ENCODE measurements at places on chromosomes 16 and 17.

DNA sequence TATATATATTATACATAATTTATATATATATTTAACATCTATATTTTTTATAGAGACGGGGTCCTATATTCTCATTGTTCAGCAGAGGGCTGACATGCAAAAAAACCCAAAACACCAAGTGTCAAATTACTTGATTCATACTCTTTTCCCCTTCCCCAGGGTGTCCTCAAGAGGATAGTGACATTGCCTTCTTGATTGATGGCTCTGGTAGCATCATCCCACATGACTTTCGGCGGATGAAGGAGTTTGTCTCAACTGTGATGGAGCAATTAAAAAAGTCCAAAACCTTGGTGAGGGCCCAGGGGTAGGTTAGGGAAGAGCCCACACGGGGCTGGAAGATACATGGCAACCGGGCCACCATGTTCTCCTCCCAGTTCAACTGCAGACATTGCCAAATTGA, 11.0 kb downstream of the ITGAM start:
- no peak for DNase-seq

DNA sequence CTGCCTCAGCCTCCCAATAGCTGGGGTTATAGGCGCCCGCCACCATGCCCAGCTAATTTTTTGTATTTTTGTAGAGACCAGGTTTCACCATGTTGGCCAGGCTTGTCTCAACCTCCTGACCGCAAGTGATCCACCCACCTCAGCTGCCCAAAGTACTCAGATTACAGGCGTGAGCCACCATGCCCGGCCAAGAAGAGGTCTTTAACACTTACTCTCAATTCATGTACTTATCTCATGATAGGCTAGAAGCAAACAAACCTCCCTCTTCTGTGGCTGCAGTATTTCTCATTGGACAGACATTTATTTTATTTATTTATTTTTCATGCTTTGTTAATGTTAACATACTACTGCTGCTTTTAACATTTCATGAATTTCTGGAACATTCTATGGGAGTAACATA, 7.0 kb upstream of the NT5C start:
- DNase-seq, result no peak

- DNase-seq, result peak; percentile 64
Observed at GRCh38 chr16:89565506-89566372, 5.3 kb downstream of the RPL13 start.

GRCh38 chr17:39625198-39625785, 1.5 kb upstream of the PPP1R1B start:
- no peak for DNase-seq

DNA sequence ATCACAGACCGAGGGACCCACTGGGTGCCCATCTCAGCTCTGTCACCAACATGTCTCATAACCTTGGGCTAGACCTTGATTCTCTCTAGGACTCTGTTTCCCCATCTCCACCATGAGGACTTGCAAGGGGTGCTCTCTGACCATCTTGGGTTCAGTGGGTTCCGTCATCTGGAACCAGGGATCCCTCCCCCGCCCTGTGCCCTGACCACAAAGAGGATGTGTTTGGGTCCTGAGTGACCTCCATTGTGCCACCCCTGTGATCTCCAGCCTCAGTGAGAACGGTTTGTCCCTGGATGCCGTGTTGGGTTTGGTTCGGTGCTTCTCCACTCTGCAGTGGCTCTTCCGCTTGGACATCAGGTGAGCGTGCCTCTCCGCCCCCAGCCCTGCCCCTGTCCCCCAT, 49.1 kb upstream of the CPNE2 start:
- no peak for DNase-seq

- peak; percentile 26 for DNase-seq
Observed at GRCh38 chr17:31877911-31878702, 19.1 kb upstream of the COPRS start.

- DNase-seq, result no peak
Observed at GRCh38 chr17:10200016-10200415, 1.6 kb upstream of the GAS7 start.

GRCh38 chr16:82184213-82184612, 14.2 kb upstream of the MPHOSPH6 start:
- no peak for DNase-seq

GRCh38 chr17:60354223-60354622, 37.7 kb downstream of the USP32 start:
- no peak for DNase-seq

GRCh38 chr17:13575922-13576419, 25.8 kb downstream of the HS3ST3A1 start:
- DNase-seq, result no peak

DNA sequence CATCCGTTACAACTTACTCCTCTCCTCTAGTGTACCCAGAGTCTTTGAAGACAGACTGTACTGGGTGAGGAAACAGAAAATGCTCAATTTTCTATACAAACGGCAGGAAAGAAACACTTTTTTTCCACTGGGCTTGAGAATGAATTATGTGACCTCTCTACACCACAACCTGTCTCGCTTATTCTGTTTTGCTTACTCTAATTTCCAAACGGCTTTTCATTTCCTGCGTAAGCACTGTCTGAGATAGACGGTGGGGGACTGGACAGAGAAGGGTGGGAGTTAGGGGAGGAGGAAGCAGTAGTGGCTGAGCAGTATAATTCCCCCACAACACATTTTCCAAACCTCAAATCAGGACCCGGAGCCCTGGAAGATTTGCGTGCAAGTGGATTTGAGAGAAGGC, 191.4 kb upstream of the SDK2 start:
- DNase-seq, result no peak

- DNase-seq, result no peak
Observed at GRCh38 chr16:89007371-89008249, 30.6 kb upstream of the CBFA2T3 start.

DNA sequence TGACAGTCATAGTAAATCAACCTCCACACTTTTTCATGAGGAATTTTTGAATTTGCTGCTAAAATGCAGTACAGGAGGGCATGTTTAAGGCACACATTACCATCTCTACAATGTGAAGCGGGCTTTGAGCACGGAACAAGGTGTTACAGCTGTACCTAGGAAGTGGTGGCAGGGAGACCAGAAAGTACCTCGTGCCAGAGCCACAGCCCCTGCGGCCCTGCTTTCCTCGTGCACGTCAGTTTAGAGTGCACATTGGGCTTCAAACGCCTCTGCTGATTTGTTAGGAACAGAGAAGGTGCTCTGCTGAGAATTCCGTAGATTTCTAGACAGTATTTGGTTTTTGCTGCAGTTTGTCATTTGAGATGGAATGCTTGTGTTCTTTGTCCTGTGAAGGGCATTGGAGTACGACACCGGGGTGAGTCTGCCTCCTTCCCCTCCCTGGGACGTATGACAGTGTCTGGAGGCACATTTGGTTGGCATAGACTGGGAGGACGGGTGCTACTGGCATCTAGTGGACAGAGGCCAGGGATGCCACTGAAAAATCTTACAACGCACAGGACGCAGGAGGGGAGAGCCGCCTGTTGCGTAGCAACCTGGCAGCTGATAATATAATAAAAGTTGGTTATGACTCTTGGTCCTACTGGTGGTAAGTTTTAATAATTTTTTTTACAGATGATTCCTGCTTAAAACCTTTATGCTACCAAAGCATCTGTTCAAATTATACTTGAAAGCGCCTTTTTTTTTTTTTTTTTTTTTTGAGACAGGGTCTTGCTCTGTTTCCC, 9.1 kb downstream of the FOXK2 start:
- DNase-seq, result no peak

DNA sequence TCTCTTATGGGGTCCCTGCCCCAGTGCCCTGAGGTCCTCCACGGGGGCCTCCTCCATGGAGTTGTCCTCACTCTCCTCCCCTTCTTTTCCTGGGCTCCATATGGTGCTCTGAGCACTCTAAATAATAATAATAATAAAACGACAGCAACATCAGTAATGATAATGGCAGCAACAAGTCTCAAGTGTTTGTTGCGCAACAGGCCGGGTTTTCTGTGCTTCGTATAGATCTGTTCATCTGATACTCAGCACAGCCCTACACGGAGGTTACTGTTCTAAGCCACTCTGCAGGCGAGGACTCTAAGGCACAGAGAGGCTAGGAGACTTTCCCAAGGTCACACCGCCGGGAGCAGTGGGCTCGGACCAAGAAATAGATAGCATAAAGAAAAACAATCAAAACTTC, 13.7 kb downstream of the CIBAR2 start:
- no peak for DNase-seq
